Left cardiac atrium (tissue), 4 donors: ENCODE measurements at places on chromosomes 2 and 18. TPM values are rescaled to one million over a fixed set of nuclear protein-coding genes. Genes with fewer than 3 reads are reported as not detected.

GRCh38 chr2:128320192-128320905, 1.7 kb upstream of the HS6ST1 start:
- DNase-seq, result no peak

HRH4 gene
- not detected for total RNA-seq

GPR17 gene
- not detected for total RNA-seq

FOXD4L1 gene
- not detected for total RNA-seq

NEURL3 gene
- 0.31 TPM for total RNA-seq

HOXD10 gene
- not detected for total RNA-seq
